ENCODE measurements at places on chromosomes 6 and 20. TPM values are rescaled to one million over a fixed set of nuclear protein-coding genes. Genes with fewer than 3 reads are reported as not detected.

GRCh38 chr6:143271024-143271423, 179.5 kb downstream of the ADAT2 start:
- no peak for DNase-seq
- H3K36me3 ChIP-seq, result no peaks in the 10 kb centered on the region
- no peak overlapping the region for H3K4me3 ChIP-seq
- no peaks in the 10 kb centered on the region for H3K27me3 ChIP-seq
- H3K27ac ChIP-seq, result no peak overlapping the region

The ZNF391 gene
- total RNA-seq, result 3.2 TPM

The MDFI gene
- total RNA-seq, result not detected

The RSPO3 gene
- total RNA-seq, result not detected

GRCh38 chr6:119157506-119157815, 79.0 kb upstream of the FAM184A start:
- H3K27ac ChIP-seq, result no peak overlapping the region
- H3K36me3 ChIP-seq, result no peaks in the 10 kb centered on the region
- H3K4me1 ChIP-seq, result no peaks in the 10 kb centered on the region
- DNase-seq, result no peak

The EMILIN3 gene
- total RNA-seq, result not detected

DNA sequence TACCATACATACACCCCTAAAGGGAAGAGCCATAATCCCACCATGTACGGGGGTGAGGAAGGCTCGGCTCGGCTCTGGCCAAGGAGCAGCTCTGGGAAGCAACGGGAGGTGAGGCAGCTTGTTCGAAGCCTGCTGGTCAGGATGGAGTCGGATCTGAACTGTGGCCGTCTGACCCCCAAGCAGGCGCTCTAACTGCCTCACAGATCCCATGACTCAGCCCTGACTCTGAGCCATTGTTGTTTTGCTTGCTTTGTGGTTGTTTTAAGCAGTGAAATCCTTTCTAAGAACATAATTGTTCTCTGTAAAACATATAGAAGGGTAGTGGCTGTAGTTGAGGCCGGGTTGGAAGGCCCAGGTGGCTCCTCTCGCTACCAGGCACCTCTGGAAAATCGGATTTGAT, 10.9 kb downstream of the C6orf132 start:
- peaks cover 3% of the 10 kb centered on the region for H3K4me1 ChIP-seq
- H3K4me3 ChIP-seq, result no peak overlapping the region
- no peaks in the 10 kb centered on the region for H3K36me3 ChIP-seq
- H3K27ac ChIP-seq, result no peak overlapping the region

The UNC5CL gene
- total RNA-seq, result 2.4 TPM

- no peaks in the 10 kb centered on the region for H3K36me3 ChIP-seq
- peaks cover 7% of the 10 kb centered on the region for H3K4me1 ChIP-seq
- no peak overlapping the region for H3K4me3 ChIP-seq
- no peak for DNase-seq
Measured at GRCh38 chr20:50799176-50799889, 4.5 kb downstream of the BCAS4 start.

- no peaks in the 10 kb centered on the region for H3K27me3 ChIP-seq
- no peaks in the 10 kb centered on the region for H3K36me3 ChIP-seq
- no peak overlapping the region for H3K4me3 ChIP-seq
- no peak overlapping the region for H3K27ac ChIP-seq
Measured at GRCh38 chr6:51737580-51738360, 349.6 kb downstream of the PKHD1 start.

- H3K4me3 ChIP-seq, result no peak overlapping the region
- DNase-seq, result no peak
- peaks cover 2% of the 10 kb centered on the region for H3K27me3 ChIP-seq
- no peak overlapping the region for H3K27ac ChIP-seq
- H3K36me3 ChIP-seq, result no peaks in the 10 kb centered on the region
Measured at GRCh38 chr6:125584468-125584939, 164.9 kb upstream of the HEY2 start.

DNA sequence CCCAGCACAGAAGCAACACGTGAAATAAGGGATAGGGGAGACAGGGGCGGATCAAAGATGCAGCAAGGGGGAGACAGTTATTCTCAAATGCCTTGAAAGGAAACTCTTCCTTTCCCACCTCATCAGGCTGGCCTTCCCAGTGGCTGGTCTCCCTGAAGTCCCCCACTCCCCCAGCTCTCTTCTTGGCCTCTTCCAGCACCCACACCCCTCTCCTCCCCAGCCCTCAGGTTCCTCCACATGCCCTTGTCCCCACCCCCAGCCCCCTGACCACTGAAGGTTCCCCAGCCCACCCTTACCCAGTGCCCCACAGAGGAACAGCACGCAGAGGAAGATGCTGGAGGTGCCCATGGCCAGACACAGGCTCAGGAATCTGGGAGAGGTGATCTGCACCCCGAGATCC, 1.7 kb upstream of the LY6G6D start:
- H3K27me3 ChIP-seq, result no peaks in the 10 kb centered on the region
- no peaks in the 10 kb centered on the region for H3K36me3 ChIP-seq
- peaks cover 2% of the 10 kb centered on the region for H3K4me1 ChIP-seq
- H3K4me3 ChIP-seq, result no peak overlapping the region
- H3K27ac ChIP-seq, result no peak overlapping the region

GRCh38 chr6:149247385-149247763, 70.1 kb upstream of the TAB2 start:
- H3K4me3 ChIP-seq, result no peak overlapping the region
- no peaks in the 10 kb centered on the region for H3K36me3 ChIP-seq
- no peaks in the 10 kb centered on the region for H3K27me3 ChIP-seq
- no peak for DNase-seq

GRCh38 chr20:9543214-9543613, 28.8 kb downstream of the LAMP5 start:
- no peak for DNase-seq
- no peak overlapping the region for H3K4me3 ChIP-seq
- H3K27me3 ChIP-seq, result no peaks in the 10 kb centered on the region
- H3K36me3 ChIP-seq, result no peaks in the 10 kb centered on the region
- no peak overlapping the region for H3K27ac ChIP-seq

GRCh38 chr6:138986578-138986977, 1.5 kb downstream of the REPS1 start:
- H3K4me3 ChIP-seq, result peak overlapping the region; percentile 79
- H3K36me3 ChIP-seq, result peaks cover 2% of the 10 kb centered on the region
- H3K27ac ChIP-seq, result peak overlapping the region; percentile 15
- no peak for DNase-seq

GRCh38 chr6:156791320-156791850, 14.2 kb downstream of the ARID1B start:
- H3K27me3 ChIP-seq, result no peaks in the 10 kb centered on the region
- H3K4me3 ChIP-seq, result peak overlapping the region; percentile 26
- no peaks in the 10 kb centered on the region for H3K36me3 ChIP-seq

DNA sequence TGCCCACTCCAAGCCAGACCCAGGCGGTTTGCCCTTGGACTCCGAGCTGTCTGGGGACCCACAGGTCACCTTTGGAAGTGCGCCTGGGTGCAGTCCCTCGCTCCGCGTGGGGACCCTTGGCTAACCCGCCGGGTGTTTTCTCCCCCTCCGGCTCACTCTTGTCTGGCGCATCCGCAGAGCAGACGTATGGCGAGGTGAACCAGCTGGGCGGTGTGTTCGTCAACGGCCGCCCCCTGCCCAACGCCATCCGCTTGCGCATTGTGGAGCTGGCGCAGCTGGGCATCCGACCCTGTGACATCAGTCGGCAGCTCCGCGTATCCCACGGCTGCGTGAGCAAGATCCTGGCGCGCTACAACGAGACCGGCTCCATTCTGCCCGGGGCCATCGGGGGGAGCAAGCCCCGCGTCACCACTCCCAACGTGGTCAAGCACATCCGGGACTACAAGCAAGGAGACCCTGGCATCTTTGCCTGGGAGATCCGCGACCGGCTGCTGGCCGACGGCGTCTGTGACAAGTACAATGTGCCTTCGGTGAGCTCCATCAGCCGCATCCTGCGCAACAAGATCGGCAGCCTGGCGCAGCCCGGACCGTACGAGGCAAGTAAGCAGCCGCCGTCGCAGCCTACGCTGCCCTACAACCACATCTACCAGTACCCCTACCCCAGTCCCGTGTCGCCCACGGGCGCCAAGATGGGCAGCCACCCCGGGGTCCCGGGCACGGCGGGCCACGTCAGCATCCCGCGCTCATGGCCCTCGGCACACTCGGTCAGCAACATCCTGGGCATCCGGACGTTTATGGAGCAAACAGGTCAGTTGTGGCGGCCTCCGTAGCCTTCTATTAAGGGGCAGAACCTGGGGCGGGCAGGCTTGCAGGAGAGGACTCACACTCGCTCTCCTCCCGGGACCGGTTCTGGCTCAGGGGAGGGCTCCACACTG, 1.1 kb downstream of the PAX1 start:
- no peak overlapping the region for H3K27ac ChIP-seq
- H3K36me3 ChIP-seq, result no peaks in the 10 kb centered on the region
- peaks cover 72% of the 10 kb centered on the region for H3K27me3 ChIP-seq
- H3K4me1 ChIP-seq, result peaks cover 9% of the 10 kb centered on the region
- no peak overlapping the region for H3K4me3 ChIP-seq

DNA sequence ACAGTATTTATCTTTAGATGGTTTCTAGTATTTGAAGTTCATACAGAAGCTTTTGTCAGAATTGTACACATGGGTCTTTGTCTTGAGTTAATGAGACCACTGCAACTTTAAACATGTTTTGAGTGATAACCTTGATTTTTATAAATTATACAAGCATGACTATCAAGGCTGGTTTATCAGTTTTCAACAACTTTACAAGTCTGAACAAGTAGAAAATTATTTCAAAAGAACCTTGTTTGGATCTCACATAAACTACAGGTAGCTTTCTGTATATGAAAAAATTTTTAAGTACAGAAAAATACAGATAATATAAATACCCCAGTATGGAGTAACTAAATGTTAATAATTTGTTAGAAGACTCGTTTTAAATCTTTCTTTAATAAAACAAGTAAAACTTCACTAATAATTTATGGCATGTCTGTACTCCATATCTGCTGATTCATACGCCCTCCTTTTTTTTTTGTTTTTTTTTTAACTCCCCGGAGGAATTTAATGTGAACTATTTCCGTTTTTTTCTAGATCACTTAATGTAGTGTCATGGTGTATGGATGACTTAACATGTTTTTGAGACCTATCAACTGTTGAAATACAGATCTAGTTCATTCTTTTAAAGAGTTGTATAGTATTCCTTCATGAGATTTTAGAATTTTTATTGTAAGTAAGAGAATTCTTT, 18.3 kb downstream of the VAPB start:
- no peak overlapping the region for H3K4me3 ChIP-seq
- no peaks in the 10 kb centered on the region for H3K36me3 ChIP-seq
- H3K27me3 ChIP-seq, result no peaks in the 10 kb centered on the region
- H3K4me1 ChIP-seq, result peaks cover 36% of the 10 kb centered on the region

The SCUBE3 gene
- not detected for total RNA-seq

DNA sequence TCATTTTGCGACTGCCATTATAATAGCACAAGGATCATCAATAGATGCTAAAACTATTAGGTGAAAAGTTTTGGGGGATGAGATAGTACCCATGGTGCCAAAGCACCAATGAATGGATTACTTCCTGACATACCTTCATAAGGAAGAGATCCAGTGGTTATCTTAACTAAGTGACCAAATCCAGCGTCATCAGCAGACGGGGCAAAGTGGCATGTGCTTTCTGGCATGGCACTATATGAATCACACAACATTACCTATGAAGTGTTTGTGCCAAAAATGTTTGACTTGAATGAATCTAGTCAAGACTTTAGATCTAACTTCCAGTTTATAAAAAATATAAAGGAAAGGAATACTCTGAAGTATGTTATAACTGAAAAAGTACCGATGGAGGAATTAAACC, 10.8 kb downstream of the TRIM26 start:
- H3K27ac ChIP-seq, result no peak overlapping the region
- no peak overlapping the region for H3K4me3 ChIP-seq
- no peaks in the 10 kb centered on the region for H3K27me3 ChIP-seq
- no peak for DNase-seq
- peaks cover 40% of the 10 kb centered on the region for H3K4me1 ChIP-seq

The SPATA25 gene
- total RNA-seq, result 0.50 TPM

- H3K27me3 ChIP-seq, result no peaks in the 10 kb centered on the region
- H3K4me3 ChIP-seq, result no peak overlapping the region
- peaks cover 47% of the 10 kb centered on the region for H3K4me1 ChIP-seq
Measured at GRCh38 chr20:8152183-8152582, 20.1 kb downstream of the PLCB1 start.

GRCh38 chr6:3749977-3750316, 1.6 kb downstream of the PXDC1 start:
- DNase-seq, result no peak
- H3K4me3 ChIP-seq, result peak overlapping the region; percentile 37
- no peak overlapping the region for H3K27ac ChIP-seq
- peaks cover 36% of the 10 kb centered on the region for H3K27me3 ChIP-seq
- no peaks in the 10 kb centered on the region for H3K36me3 ChIP-seq

GRCh38 chr6:3965071-3965718, 113.7 kb downstream of the FAM217A start:
- H3K4me1 ChIP-seq, result no peaks in the 10 kb centered on the region
- no peaks in the 10 kb centered on the region for H3K36me3 ChIP-seq
- H3K4me3 ChIP-seq, result no peak overlapping the region
- no peak for DNase-seq
- no peak overlapping the region for H3K27ac ChIP-seq

- no peaks in the 10 kb centered on the region for H3K27me3 ChIP-seq
- H3K4me1 ChIP-seq, result peaks cover 51% of the 10 kb centered on the region
- DNase-seq, result no peak
- no peaks in the 10 kb centered on the region for H3K36me3 ChIP-seq
- peak overlapping the region; percentile 6 for H3K27ac ChIP-seq
Measured at GRCh38 chr6:134249759-134250602, 67.9 kb downstream of the SGK1 start.

DNA sequence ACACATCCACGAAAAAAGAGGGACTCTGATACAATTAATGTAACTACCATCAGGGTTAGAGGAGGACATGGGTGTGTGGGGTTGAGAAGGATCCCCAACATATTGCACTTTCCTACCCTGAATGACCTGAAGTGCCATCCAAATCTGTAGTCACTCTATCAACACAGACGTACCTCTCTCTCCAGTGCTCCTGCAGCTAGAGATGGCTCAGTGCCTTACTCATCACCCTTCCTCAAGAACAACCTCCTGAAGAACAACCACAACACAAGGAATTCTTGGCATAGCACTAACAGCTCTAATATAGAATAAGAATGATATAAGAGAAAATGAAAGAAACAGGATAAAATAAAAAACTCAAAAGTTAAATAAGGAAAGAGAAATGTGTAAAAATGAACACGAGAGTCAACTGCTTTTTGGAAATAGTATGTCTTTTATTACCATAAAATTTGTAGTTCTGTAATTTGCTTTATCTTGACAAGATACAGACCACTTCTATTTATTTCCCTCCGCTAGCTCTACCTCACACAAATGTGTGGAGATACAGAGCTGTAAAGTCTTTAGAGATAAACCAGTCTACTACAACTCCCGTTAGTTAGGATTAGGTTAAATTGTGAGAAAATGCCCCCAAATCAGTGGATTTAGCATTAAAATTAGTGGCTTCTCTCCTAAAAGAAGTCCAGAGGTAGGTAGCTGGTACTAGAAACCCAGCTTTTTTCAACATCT, 63.9 kb downstream of the REV3L start:
- H3K27ac ChIP-seq, result no peak overlapping the region
- no peaks in the 10 kb centered on the region for H3K27me3 ChIP-seq
- peaks cover 11% of the 10 kb centered on the region for H3K4me1 ChIP-seq
- DNase-seq, result no peak
- H3K4me3 ChIP-seq, result no peak overlapping the region

DNA sequence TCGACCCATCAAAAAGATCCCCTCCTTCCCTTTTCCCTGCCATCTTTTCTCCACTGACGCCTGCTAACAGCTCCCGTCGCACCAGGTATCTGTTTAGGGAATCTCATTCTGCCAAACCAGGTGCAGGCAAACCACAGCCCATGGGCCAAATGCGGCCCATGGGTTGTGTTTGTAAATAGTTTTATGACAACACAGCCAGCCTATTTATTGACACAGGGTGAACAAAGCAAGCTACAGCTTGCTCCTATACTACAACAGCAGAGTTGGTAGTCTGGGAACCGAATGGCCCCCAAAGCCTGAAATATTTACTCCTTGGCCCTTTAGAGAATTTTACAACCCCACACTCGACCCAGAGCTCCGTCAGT, 16.4 kb downstream of the NFATC2 start:
- peaks cover 79% of the 10 kb centered on the region for H3K4me1 ChIP-seq
- H3K4me3 ChIP-seq, result peak overlapping the region; percentile 70
- H3K27ac ChIP-seq, result peak overlapping the region; percentile 94
- H3K36me3 ChIP-seq, result peaks cover 43% of the 10 kb centered on the region

Measured in activated CD4-positive, alpha-beta memory T cell treated with anti-CD3 and anti-CD28 coated beads for 36 hours (primary cell).